ENCODE measurements at places on chromosomes 4 and X.
A peak's percentile ranks its signal among the peaks of the same experiment; 100 is the strongest.

DNA sequence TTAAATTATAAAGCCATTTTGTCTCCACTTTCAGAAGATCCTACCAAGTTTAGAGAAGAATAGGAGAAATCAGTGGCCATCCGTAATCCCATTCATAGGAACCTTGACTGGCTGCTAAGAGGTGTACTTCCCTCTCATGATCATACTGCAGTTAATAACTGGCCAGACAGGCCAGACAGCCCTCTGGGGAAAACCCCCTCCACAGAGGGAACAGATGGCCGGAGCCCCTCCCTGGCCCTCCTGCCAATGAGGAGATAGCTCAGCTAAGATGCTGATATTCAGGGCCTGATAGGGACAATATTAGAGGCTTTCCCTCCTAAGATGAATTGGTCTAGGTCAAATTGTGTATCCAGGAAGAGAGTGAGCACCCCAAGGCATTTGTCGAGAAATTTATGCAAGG lies 200.0 kb upstream of the MAOA start:
- DNase-seq: no peak

GRCh38 chr4:139374251-139374650 lies 72.0 kb upstream of the NDUFC1 start:
- no peak for DNase-seq

DNA sequence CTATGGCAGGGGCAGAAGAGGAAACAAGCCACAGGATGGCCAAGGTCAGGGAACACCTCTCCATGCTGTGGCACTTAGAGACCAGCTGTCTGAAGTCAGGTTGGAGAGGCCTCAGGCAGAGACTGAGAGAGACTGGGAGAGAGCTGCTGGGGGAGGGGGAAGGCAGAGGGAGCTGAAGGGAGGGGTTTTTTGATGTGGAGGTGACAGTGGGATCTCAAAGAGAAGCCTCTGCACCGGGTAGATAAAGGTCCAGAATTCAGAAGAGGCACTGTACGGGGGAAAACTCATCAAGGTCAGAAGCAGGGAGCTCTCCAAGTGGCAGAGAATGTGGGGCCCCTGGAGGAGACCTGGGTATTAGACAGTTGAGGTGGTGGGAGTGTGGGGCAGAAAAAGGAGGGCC lies 41.6 kb upstream of the HMGB3 start:
- DNase-seq: no peak

DNA sequence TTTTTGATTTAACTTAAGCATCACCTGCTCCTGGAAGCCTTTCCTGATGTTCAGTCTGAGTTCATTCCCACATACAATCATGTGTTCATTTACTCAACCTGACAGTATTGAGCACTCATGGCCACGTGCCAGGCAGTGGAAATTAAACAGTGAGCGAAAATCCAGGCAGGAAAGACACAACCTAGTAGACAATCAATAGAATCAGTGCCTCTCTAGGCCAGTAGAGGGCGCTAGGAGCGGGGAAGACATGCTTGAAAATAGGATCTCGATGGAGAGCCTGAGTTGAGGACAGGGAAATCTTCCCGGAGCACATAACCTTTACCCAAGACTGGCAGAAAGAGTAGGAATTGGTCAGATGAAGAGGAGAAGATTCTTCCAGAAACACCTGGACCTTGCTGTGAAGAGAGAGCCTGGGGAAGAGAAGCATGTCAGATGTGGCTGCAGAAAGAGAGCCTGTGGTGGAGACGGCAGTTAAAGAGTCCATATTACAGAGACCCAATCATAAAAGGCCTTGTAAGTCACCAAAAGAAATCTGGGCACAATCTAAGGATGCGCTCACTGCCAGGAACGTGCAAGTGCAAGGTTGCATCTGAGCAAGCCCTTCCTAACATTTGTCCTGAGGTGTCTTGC lies 103.5 kb downstream of the LDB2 start:
- peak; percentile 9 for DNase-seq

DNA sequence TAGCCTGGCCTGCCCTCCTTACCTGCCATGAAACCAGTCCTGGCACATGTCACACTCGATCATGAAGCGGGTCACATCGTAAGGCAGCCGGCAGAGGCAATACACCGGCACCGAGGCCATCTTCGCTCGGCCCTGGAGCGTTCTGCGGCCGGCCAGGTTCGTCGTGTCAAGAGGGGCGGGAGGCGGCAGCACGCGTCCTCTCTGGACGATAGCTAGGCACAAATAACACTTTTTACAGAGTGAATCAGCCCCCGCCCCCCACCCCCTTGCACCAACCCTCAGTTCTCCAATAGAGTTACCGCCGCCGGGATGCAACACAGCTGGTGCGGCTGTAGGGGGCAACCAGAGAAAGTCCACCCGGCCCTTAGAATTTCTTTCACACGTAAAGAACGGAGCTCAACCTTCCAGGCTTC lies 1.7 kb downstream of the PHF8 start:
- no peak for DNase-seq

- DNase-seq: no peak
Measured at GRCh38 chr4:14125375-14126129, 498.0 kb upstream of the BOD1L1 start.

Measured in epithelial cell of proximal tubule (primary cell).